ENCODE measurements at places on chromosomes 16 and 17.

DNA sequence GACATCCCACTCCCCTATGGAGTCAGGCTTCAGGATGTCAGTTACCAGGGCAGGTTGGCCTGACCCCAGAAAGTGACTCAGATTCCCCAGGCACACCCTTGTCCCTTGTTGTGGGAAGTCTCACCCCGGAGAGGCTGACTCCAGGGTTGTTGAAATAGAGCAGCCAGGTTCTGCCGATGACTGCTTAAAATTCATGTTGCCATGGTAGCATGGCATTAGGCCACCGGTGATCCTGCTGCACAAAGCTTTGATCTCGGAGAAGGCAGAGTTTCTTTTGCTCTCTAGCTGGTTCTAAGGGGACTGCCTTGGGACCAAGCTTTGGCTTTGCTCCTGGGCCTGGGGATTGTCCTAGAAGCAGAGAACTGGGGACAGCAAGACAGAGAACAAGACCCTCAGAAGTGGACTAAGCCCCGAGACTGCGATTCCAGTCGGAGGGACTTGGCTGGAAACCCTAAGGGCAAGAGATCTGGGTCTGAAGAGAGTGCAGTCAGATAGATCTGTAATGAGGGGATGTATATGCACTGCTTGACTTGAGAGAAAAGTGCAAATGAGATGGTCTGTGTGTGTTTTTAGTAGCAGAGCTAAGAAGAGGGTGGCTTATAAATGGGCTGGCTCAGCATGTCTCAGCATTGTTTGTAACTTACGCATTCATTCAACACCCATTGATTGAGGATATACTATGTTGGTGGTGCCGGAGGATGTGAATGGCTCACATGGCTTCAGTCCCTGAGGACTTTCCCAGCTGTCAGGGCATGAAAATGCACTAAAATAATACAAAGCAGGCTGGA is 106.9 kb downstream of the RGS9 start:
- DNase-seq = no peak

GRCh38 chr17:382644-383533 is 30.3 kb upstream of the RPH3AL start:
- DNase-seq = no peak

DNA sequence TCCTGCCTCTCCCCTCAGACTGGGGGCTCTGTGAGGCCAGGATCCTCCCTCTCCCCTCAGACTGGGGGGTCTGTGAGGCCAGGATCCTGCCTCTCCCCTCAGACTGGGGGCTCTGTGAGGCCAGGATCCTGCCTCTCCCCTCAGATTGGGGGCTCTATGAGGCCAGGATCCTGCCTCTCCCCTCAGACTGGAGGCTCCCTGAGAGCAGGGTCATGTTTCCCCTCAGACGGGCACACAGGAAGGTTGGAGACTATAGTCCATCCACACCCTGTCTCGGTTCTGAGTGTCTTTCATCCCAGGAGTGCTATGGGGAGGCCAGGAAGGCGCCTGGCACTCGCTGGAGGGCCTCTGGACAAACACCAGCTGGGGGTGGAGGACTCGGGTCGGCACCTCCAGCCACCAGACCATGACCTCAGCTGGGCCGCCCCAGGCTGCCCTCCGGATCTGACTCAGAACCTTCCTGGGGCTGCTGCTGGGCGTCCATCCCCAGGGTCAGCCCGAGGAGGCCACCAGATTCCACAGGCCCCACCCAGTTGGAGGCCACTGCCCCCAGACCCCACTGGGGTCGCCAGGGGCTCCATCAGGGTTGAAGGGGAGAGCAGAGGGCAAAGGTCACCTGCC is 21.9 kb upstream of the DLX4 start:
- no peak for DNase-seq

- DNase-seq = no peak
Observed at GRCh38 chr16:58793366-58793765, 59.2 kb upstream of the GOT2 start.

DNA sequence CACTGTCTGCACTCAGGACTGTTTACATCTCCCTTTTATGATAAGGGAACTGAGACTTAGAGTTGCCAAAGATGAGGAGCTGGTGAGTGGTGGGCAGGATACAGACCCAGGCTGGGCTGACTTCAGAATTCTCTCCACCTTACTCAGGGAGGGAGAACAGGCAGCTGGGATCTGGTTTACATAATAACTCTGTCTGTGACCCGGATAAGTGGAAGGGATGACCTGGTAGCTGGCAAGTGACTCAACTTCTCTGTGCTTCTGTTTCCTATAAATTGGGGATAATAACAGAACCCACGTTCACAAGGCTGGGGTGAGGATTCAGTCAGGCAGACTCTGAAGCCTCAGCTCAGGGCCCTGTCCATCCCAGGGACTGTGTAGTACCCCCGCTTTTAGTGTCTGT is 2.6 kb downstream of the SNX20 start:
- DNase-seq = no peak

GRCh38 chr17:40326014-40326831 is 17.2 kb downstream of the RARA start:
- no peak for DNase-seq

GRCh38 chr17:36930583-36930900 is 6.7 kb upstream of the LHX1 start:
- no peak for DNase-seq

DNA sequence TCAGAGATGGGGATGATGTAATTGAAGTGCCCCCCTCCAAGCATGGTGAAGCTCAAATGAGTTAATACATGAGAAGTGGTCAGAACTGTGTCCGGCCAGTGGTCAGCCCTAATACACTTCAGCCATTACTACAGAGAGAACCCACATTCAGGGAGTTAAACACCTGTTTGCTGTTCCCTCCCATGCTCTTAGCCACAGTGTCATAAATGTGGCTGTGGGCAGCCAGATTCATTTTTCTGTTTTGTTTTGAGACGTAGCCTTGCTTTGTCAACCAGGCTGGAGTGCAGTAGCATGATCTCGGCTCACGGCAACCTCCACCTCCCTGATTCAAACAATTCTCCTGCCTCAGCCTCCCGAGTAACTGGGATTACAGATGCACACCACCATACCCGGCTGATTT is 139.9 kb downstream of the DNAH9 start:
- DNase-seq = no peak

- no peak for DNase-seq
Observed at GRCh38 chr16:74736531-74737157, 36.0 kb upstream of the MLKL start.

- DNase-seq = peak; percentile 81
Observed at GRCh38 chr17:42407289-42407836, 15.7 kb downstream of the CAVIN1 start.

DNA sequence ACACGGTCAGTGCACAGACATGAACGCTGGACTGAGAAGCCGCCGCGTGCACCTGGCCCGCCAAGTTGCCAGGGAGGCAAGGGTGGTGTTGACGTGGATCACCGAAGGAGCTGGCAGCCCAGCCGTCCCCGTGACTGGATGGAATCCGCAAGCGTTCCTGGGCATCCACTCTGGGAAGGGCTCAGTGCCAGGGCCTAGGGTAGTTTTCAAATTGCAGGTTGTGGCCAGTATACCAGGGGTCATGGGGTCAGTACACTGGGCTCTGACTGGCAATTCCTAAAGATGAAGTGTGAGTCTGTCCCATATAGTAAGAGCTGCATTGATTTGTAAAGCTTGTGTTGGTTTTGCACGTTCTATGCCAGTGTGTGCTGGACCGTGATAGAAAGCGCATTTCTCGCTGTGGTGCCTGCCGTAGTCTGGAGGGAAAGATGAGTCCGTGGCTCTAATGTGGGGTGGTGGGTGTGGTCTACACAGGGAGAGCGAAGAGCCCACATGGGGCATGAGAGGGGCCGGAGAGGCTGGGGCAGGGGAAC is 21.1 kb upstream of the METRNL start:
- DNase-seq = no peak

DNA sequence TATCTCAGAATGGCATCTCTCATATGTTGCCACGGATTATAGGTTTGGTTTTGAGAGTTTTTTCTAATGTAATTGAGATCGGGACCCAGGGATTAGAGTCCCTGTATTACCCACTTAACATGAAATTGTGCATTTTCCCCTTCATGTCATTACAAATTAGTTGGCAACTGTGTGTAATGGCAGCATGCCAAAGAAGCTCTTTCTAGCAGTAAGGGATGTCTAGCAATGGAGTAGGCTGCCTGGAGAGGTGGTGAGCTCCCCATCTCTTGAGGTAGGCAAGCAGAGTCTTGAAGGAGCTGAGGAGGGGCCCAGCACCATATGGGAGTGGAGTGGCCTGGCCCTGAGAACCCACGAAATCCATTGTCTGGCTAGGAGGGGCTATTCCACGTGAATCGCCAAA is 10.0 kb upstream of the KATNB1 start:
- no peak for DNase-seq

DNA sequence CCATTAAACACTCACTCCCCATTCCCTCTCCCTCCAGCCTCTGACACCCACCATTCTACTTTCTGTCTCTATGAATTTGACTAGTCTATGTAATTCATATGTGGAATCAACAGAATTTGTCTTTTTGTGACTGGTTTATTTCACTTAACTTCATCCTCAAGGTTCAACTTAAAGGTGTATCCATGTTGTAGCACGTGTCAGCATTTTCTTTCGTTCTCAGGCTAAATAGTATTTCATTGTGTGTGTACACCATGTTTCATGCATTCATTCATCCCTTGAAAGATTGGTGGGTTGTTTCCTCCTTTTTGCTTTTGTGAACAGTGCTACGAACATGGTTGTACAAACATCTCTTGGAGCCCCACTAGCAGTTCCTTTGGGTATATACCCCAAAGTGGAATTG is 36.0 kb downstream of the ATP2C2 start:
- no peak for DNase-seq

- no peak for DNase-seq
Observed at GRCh38 chr16:20862162-20862960, 37.8 kb downstream of the DCUN1D3 start.

- DNase-seq = peak; percentile 58
Observed at GRCh38 chr16:11619327-11619851, 32.7 kb upstream of the LITAF start.

DNA sequence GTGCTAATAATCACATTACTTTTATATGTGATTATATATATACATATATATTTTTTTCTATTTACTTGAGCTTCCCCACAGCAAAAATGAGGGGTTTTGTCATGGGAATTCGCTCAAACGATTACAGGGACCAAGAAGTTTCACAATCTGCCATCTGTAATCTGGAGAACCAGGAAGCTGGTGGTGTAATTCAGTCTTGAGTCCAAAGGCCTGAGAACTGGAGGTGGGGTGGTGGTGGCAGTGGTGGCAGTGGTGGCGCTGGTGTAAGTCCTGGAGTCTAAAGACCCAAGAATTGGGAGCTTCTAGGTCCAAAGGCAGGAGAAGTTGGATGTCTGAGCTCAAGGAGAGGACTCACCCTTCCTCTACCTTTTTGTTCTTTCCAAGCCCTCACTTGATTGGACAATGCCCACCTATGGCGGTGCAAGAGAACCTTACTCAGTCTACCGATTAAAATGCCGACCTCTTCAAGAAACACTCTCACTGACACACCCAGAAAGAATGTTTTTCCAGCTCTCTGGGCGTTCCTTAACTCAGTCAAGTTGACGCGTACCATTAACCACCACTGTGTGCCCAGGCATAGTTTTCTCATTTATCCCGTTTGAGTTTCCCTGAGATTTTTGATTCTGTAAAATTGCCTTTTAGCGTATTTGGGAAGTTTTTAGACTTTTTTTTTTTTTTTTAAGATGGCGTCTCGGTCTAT is 31.9 kb downstream of the POLR2A start:
- no peak for DNase-seq

GRCh38 chr17:35609831-35610230 is 22.7 kb downstream of the AP2B1 start:
- DNase-seq = no peak

DNA sequence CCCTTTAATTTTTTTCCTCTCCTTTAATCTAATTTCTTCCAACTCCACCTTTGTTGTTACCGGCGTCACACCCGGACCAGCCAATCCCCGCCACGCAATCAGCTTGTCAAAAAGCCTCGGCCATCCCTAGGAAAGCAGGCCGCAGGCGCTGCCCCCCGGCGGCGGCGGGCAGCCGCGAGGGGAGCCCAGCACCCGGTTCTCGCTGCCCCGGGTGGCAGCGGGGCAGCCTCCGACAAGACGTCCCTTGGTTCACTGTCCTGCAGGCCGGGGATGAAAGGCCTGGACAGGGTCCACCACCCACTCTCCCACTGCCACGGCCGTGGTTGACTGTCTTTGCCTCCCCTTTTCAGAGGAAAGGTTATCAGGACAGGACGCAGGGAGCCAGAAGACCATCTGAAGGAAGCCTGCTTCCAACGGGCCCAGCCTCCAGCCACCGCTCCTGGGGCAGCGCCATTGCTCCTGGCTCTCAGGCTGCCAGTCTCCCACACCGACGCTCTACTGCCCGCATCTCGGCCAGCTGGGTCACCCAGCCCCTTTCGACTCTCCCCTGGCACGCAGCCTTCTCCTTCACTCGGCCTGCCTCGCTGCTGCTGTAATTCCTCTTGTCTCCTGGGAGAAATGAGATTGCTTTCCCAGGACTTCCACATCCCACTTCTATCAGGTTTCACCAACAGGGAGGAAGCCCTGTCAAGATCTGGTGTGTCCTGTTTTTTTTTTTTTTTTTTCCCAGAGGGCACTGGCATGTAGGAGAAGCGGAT is 2.8 kb upstream of the UBTF start:
- peak; percentile 55 for DNase-seq

DNA sequence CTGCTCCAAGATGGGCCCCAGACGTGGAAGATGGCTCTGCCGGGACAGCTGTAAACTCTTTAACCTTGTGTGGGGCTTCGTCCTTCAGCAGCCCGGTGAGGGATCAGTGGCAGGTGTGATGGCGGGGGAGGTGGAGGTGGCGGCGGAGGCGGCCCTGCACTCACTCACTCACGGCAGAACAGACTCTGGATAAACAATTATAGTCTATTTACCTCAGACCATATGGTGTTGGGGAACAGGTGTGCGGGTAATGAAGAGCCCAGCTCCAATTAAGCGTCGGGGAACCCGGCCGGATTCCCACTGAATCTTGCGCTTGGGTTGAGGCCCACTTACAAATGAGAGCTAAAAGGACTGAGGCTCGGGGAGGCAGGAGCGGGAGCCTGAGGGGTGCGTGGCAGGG is 104.3 kb upstream of the SDK2 start:
- DNase-seq = no peak

GRCh38 chr16:10069374-10069773 is 112.9 kb downstream of the GRIN2A start:
- DNase-seq = no peak

GRCh38 chr16:51510416-51510815 is 359.3 kb upstream of the SALL1 start:
- no peak for DNase-seq

All from SK-MEL-5 (cell line).